Fibroblast of lung (primary cell): ENCODE measurements at places on chromosomes 7 and 10. TPM values are rescaled to one million over a fixed set of nuclear protein-coding genes. Genes with fewer than 3 reads are reported as not detected.

DNA sequence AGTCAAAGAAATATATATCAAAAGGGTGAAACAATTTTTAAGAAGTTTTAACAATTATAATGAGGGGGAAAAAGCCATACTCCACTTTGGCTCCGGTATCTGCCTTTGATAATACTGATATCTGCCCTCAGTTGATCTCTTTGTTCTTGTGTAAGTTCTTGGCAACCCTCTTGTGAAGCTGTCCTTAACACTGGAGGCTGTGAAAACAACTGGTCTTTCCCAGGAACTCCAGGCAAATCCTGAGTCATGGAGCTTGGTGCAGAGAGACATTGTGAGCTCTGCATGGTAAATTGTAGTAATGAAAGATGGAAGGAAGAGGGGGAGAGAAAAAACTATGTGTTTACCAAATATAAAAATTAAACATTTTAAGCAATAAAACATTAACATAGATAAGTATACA lies 11.9 kb upstream of the ERVW-1 start:
- no peaks in the 10 kb centered on the region for H3K36me3 ChIP-seq
- H3K4me1 ChIP-seq: no peaks in the 10 kb centered on the region
- H3K27ac ChIP-seq: no peak overlapping the region
- no peaks in the 10 kb centered on the region for H3K27me3 ChIP-seq
- DNase-seq: peak; percentile 2

- no peaks in the 10 kb centered on the region for H3K27me3 ChIP-seq
- no peaks in the 10 kb centered on the region for H3K36me3 ChIP-seq
- no peak overlapping the region for H3K27ac ChIP-seq
Observed at GRCh38 chr7:132980402-132980801, 101.5 kb downstream of the CHCHD3 start.

- DNase-seq: peak; percentile 15
- no peaks in the 10 kb centered on the region for H3K27me3 ChIP-seq
- no peak overlapping the region for H3K27ac ChIP-seq
- no peaks in the 10 kb centered on the region for H3K4me1 ChIP-seq
Observed at GRCh38 chr10:22148961-22149360, 68.9 kb downstream of the EBLN1 start.

DNA sequence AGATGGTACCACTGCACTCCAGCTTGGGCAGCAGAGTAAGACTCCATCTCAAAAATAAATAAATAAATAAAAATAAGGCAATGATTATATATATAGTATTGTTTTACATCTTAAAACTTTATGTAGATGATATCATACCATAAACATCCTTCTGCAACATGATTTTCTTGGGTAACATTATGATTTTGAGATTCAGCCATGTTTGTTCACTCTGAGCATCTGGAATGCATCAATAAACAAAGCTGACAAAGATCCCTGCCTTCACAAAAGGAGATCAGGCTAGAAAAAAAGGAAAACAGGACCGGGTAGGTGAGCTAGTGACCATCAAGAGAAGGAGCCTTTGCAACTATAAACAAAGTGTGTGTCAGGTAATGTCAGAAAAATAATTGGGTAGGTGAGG lies 31.9 kb upstream of the KAT6B start:
- H3K4me1 ChIP-seq: no peaks in the 10 kb centered on the region
- H3K27me3 ChIP-seq: no peaks in the 10 kb centered on the region
- H3K27ac ChIP-seq: no peak overlapping the region
- no peak for DNase-seq

The TNKS2 gene
- total RNA-seq: 57.5 and 61.6 TPM in 2 replicates

GRCh38 chr10:133141958-133142340 lies 18.1 kb upstream of the KNDC1 start:
- H3K4me3 ChIP-seq: no peak overlapping the region
- no peaks in the 10 kb centered on the region for H3K4me1 ChIP-seq
- DNase-seq: no peak
- no peaks in the 10 kb centered on the region for H3K27me3 ChIP-seq
- no peak overlapping the region for H3K27ac ChIP-seq
- H3K36me3 ChIP-seq: no peaks in the 10 kb centered on the region

DNA sequence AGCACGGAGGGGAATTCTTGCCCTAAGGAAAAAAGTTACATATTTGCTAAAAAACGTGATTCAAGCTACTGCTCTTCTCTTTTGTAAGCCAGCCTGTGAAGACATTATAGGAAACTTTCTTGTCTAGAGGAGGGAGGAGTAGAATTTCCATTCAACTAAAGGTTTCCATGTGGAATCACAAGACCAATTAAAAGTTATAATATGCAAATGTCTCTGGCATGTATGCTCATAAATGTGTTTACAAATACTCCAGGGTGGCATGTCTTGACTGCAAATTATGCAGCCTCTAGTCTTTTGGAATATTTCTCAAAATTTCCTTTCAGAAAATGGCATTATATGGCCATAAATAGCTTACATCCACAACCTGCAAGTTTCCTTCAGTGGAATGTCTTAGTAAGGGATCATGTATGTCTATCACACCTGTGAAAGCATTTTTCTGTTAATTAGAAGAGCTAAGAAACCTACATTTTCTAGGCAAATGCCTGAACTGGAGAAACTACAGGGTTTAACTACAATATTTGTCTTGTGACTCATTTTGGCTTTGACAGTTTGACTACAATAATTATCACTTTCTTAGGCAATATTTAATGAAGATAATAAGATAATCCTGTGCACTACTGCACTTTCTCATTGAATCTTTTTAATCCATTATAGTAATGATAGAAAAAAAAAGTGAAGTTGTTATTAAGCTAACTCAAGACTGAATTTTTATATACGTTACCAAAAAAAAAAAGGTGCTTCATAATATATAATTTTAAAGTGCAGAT lies 111.1 kb upstream of the C10orf90 start:
- no peaks in the 10 kb centered on the region for H3K36me3 ChIP-seq
- H3K27ac ChIP-seq: no peak overlapping the region
- no peaks in the 10 kb centered on the region for H3K27me3 ChIP-seq
- no peaks in the 10 kb centered on the region for H3K4me1 ChIP-seq

DNA sequence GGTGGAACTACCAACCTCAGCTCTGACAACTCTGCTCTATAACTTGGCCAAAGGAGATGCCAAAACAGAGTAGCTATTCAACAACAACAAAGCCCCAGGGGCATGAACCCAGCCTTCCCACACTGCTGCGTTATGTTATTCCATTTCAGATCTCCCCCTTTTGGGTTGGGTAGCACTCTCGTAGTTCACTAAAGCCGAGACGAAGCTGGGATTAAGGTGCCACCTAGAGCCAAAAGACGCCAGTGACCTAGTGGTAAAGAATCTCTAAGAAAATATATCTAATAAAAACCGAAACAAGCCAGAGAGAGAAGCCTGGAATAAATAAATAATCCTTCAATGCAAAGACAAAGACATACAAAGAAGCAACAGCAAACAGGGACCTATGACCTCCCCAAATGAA lies 217.3 kb downstream of the HERPUD2 start:
- no peaks in the 10 kb centered on the region for H3K27me3 ChIP-seq
- no peak overlapping the region for H3K27ac ChIP-seq
- no peaks in the 10 kb centered on the region for H3K4me1 ChIP-seq

GRCh38 chr10:122213766-122214165 lies 57.3 kb upstream of the BTBD16 start:
- no peak overlapping the region for H3K4me3 ChIP-seq
- no peak overlapping the region for H3K27ac ChIP-seq
- DNase-seq: no peak
- peaks cover 4% of the 10 kb centered on the region for H3K36me3 ChIP-seq
- H3K27me3 ChIP-seq: no peaks in the 10 kb centered on the region

- H3K27me3 ChIP-seq: no peaks in the 10 kb centered on the region
- no peak overlapping the region for H3K4me3 ChIP-seq
- no peaks in the 10 kb centered on the region for H3K4me1 ChIP-seq
- H3K36me3 ChIP-seq: no peaks in the 10 kb centered on the region
- no peak overlapping the region for H3K27ac ChIP-seq
Observed at GRCh38 chr10:2543974-2544373, 523.4 kb upstream of the PFKP start.

DNA sequence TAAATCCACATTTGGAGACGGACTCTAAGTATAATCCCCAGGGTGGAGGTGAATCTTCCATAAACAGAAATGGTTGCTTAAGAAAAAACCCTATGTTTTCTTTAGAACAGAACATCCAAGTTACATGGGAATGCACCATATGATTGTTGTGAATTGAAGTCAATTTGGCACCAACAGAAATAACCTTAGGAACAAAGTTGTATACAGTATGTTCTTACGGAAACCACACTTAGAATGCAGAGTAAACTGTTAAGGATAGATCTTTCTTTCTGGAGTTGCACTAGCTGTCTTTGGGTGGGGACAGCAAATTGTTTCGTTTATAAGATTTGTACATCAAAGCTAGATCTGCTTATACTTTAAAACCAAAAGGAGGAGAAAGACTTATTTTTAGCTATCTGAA lies 316.4 kb downstream of the PTEN start:
- H3K27ac ChIP-seq: no peak overlapping the region
- no peaks in the 10 kb centered on the region for H3K36me3 ChIP-seq

GRCh38 chr7:142434666-142435167 lies 176.9 kb upstream of the PRSS58 start:
- H3K27ac ChIP-seq: no peak overlapping the region
- no peaks in the 10 kb centered on the region for H3K27me3 ChIP-seq
- H3K36me3 ChIP-seq: no peaks in the 10 kb centered on the region
- H3K4me3 ChIP-seq: no peak overlapping the region
- H3K4me1 ChIP-seq: peaks cover 1% of the 10 kb centered on the region

GRCh38 chr7:5596046-5596895 lies 172.6 kb upstream of the TNRC18 start:
- DNase-seq: peak; percentile 97
- no peaks in the 10 kb centered on the region for H3K27me3 ChIP-seq
- peak overlapping the region; percentile 84 for H3K27ac ChIP-seq
- peaks cover 5% of the 10 kb centered on the region for H3K36me3 ChIP-seq
- peak overlapping the region; percentile 75 for H3K4me3 ChIP-seq

DNA sequence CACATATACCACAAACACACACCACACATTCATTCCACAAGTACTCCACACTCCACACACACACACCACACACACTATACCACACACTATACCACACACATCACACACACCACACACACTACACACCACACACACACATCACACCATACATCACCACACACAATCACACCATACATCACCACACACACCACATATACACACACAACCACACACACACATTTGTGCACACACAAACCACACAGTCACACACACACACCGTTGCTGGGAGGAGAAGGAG lies 112.8 kb downstream of the PTPN20 start:
- H3K36me3 ChIP-seq: no peaks in the 10 kb centered on the region
- H3K4me1 ChIP-seq: no peaks in the 10 kb centered on the region
- no peak overlapping the region for H3K27ac ChIP-seq
- H3K4me3 ChIP-seq: no peak overlapping the region

- peak; percentile 18 for DNase-seq
- H3K4me3 ChIP-seq: no peak overlapping the region
- no peaks in the 10 kb centered on the region for H3K4me1 ChIP-seq
- no peak overlapping the region for H3K27ac ChIP-seq
Observed at GRCh38 chr7:29300649-29301048, 106.1 kb downstream of the CHN2 start.

The IL6 gene
- 22.1 and 33.7 TPM in 2 replicates for total RNA-seq

- no peaks in the 10 kb centered on the region for H3K36me3 ChIP-seq
- peaks cover 11% of the 10 kb centered on the region for H3K4me1 ChIP-seq
Observed at GRCh38 chr10:109978481-109978880, 29.3 kb upstream of the ADD3 start.

GRCh38 chr10:5582736-5583135 lies 58.0 kb downstream of the CALML3 start:
- no peak for DNase-seq
- no peaks in the 10 kb centered on the region for H3K36me3 ChIP-seq
- H3K4me3 ChIP-seq: no peak overlapping the region
- H3K27ac ChIP-seq: no peak overlapping the region

The TFPI2 gene
- total RNA-seq: 1.5 and 14.4 TPM in 2 replicates

The ACSL5 gene
- total RNA-seq: 1.7 and 4.6 TPM in 2 replicates

DNA sequence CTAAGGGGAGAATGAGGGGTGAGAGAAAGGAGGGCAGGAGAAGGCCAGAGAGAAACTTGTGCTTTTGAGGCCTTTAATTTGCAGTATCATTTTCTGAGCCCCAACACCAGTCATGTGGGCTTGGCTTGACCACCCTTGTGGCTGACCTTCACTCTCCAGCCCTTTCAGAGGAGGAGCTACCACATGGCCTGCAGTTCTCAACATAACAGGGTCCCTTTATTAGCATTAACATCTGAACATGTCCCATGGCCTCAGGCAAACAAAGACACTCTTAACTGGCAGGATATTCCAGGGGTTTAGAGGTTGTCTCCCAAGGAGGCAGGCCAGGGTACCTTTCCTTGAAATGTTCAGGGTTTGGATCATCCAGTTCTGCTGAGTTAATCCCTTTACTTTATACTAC lies 6.7 kb downstream of the ZNF713 start:
- no peaks in the 10 kb centered on the region for H3K27me3 ChIP-seq
- no peak for DNase-seq
- no peak overlapping the region for H3K27ac ChIP-seq
- no peak overlapping the region for H3K4me3 ChIP-seq
- H3K4me1 ChIP-seq: no peaks in the 10 kb centered on the region

The SPDYE8 gene
- total RNA-seq: not detected in 2 replicates

DNA sequence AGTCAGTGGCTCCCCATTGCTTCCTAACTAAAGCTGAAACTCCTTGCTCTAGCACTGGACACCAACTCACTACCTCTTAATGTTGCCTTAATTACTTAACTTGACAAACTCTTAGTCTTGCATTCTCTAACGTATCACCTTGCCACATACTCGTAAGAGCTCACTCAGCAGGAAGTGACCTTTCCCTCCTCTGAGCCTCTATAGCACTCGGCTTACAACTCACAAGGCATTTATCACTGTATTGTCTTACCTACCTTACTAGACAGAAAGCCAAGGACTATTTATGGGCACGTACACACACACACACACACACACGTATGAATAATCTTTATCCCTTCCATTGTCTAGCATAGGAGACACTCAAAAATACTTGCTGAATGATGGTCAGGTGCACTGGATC lies 21.2 kb downstream of the CEP41 start:
- DNase-seq: no peak
- H3K4me1 ChIP-seq: peaks cover 3% of the 10 kb centered on the region
- no peaks in the 10 kb centered on the region for H3K27me3 ChIP-seq
- no peak overlapping the region for H3K4me3 ChIP-seq
- H3K27ac ChIP-seq: no peak overlapping the region

The ITIH2 gene
- not detected in 2 replicates for total RNA-seq

DNA sequence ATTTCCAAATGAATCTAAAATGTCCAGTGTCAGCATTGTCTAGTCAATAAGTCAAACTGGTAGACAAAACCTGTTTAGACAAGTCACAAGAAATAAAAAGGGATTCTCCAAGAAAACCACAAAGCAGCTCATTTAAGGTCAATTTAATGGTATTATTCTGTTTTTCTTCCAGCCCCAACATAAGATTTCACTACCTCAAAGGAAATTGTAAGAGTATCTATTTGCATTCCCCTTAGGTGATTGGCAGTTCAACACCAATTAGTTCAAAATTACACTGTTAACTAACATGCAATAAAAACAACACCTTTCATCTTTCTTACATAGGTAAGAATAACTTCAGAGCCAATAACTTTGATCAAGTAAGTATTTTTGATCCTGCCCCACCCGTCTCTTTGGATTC lies 106.3 kb downstream of the RNF32 start:
- no peak overlapping the region for H3K27ac ChIP-seq
- H3K27me3 ChIP-seq: no peaks in the 10 kb centered on the region
- DNase-seq: no peak
- no peak overlapping the region for H3K4me3 ChIP-seq

The PIP gene
- not detected in 2 replicates for total RNA-seq
